ENCODE measurements at places on chromosomes 12 and 14.

- no peak for DNase-seq
Observed at GRCh38 chr12:3034067-3034750, 43.0 kb upstream of the TSPAN9 start.

DNA sequence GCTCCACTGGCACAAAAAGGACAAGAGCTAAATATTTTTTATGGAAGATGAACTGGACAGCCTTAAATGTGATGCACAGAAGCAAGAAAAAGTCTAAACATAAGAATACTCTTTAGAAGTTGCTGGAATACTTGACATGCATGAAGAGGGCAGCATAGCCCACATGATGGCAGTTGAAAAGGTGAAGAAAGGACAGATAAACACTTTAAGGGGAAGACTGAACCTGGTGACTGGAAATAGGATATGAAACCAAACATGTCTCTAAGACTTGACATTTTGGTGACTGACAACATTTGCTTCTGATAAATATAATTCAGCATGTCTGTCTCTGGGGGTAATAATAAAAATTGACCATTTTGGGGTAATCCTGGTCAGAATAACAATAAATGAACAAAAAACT is 273.1 kb downstream of the CCDC91 start:
- DNase-seq = no peak

DNA sequence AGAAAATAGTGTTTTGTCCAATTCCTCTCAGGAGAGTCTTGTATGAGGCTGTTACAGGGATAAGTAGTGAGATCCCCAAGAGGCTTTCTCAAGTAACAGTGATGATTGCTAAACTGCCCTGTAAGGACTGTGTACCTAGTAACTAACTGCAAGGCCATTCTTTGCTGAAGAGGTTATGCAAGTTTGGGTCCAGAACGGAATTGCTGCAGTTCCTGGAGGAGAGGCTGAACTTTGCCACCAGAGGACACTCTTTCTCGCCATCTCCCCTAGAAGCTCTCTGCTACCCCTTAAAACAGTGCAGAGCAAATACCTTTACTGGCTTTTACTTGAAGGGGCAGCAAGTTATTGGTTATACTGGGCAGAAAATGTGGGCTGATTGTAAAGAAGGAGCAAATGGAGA is 180.0 kb downstream of the RBM19 start:
- no peak for DNase-seq

- no peak for DNase-seq
Observed at GRCh38 chr12:101038289-101038871, 171.7 kb downstream of the SLC5A8 start.

DNA sequence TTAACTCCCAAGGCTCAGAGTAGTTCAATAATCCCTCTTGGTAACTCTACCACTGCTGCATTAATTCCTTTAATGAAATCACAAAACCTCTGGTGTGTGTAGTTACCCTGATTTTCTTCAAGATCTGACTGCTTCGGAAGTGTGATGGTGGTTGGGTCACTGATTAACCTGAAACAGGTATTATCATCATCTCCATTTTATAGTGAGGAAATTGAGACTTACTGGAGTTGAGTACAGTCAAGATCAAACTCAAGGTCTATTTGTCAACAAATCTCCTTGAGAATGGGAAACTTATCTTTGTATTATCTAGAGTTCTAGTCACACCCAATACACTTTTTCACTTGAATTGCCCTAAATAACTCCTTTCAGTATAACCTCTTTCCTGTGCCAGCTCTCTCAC is 233.5 kb downstream of the BTG1 start:
- no peak for DNase-seq

- no peak for DNase-seq
Observed at GRCh38 chr12:131897276-131897675, 2.9 kb downstream of the ULK1 start.

DNA sequence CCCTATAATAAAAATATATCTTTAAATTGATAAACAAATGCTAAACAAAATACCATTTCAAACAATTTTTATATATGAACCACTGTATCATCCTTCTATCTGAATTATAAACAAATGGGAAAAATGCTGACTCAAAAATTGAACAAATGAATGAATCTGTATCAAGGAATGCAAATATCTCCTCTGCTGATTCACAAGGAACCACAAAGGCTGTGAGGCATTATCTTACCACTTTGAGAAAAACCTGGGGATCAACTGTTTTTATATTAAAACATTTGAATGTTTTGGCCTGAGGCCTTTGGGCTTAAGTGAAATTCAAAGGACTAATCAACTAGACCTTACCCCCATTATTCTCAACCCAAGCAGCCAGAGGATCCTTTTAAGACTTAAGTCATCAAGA is 86.3 kb downstream of the EML5 start:
- no peak for DNase-seq

DNA sequence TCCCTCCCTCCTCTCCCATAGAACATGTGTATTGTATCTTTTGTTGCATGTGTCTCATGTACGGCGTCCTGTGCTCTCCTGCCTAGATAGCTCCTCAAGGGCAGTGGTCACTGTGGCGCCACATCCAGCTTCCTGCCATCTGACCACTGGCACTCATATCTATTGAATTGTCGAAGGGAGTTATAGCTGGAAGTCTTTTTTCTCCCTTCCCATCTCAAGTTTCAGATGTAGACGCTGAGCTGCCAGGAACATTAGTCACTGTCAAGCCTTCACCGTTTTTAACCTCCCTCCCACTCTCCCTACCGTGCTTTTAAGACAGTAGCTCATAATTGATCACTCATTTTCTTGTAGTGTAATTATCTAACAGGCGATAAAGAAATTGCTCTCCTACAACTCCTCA is 33.0 kb downstream of the MTHFD1 start:
- no peak for DNase-seq

- no peak for DNase-seq
Observed at GRCh38 chr14:38285962-38286361, 30.1 kb upstream of the CLEC14A start.

DNA sequence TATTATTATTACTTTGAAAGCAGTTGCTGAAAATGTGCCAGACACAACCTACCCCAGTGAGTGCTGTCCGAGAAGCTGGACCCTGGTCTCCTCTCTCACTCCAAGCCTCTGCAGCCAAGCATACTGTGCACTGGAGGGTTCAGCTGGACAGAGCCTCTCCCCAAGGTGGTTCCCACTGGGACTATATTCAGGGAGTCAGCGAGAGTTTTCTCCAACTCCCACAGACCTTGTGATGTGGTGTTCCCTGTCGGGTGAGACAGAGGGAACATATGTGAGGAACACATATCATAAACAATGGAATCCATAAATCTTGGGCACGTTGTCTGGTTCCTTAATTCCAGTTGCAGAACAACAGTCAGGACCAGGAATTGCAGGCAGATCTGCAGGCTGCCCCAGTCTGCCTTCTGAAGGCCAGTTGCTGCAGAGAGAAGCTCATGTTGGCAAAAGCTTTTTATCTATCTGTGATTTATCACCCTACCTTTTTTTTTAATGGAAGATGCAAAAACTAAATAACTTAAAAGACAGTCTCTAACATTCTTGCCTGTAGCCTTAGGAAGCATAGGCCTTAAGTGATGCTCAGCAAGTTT is 619.8 kb upstream of the TBX3 start:
- no peak for DNase-seq

- DNase-seq = no peak
Observed at GRCh38 chr12:55891310-55891709, 36.4 kb downstream of the PYM1 start.

DNA sequence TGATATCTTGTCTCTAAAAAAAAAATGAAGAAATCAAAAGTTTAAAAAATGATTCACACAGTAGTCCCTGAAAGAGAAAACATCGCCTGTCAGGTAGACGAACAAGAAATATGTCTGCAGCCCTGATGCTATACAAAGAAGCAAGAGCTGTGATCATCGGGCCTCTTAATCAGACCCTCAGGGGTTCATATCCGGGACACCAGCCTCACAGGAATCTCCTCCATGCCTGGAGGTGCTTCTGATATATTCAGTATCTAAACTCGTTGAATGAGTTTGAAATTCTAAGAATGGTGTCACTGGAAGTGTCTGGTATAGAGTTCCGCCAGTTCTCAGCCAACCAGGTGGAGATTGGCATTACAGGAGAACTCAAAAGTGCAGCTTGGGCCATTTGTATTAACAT is 64.7 kb downstream of the KSR2 start:
- no peak for DNase-seq

All from stimulated activated CD8-positive, alpha-beta memory T cell treated with anti-CD3 and anti-CD28 coated beads, Interleukin-7, amount 100 ng/mL, for 1 hour (primary cell).